ENCODE measurements at places on chromosomes 4 and X.

DNA sequence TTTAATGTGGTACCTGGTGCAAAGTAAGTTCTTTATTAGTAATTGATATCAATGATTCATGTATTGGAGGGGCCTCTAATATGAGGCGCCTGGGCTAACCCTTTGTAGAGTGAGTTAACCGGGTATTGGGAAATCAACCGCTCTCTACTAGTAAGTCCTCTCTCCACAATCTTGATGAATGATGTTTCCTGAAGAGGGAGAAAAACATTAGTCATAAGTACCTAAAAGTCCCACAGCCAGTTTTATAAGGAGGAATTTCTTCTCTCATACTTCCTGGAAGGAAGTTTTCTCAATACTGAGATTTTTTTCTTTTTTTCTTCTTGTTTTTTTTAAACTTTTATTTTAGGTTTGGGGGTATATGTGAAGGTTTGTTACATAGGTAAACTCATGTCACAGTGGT is 62.3 kb downstream of the AGTR2 start:
- H3K36me3 ChIP-seq, result no peaks in the 10 kb centered on the region
- no peak overlapping the region for H3K27ac ChIP-seq
- H3K4me1 ChIP-seq, result no peaks in the 10 kb centered on the region

DNA sequence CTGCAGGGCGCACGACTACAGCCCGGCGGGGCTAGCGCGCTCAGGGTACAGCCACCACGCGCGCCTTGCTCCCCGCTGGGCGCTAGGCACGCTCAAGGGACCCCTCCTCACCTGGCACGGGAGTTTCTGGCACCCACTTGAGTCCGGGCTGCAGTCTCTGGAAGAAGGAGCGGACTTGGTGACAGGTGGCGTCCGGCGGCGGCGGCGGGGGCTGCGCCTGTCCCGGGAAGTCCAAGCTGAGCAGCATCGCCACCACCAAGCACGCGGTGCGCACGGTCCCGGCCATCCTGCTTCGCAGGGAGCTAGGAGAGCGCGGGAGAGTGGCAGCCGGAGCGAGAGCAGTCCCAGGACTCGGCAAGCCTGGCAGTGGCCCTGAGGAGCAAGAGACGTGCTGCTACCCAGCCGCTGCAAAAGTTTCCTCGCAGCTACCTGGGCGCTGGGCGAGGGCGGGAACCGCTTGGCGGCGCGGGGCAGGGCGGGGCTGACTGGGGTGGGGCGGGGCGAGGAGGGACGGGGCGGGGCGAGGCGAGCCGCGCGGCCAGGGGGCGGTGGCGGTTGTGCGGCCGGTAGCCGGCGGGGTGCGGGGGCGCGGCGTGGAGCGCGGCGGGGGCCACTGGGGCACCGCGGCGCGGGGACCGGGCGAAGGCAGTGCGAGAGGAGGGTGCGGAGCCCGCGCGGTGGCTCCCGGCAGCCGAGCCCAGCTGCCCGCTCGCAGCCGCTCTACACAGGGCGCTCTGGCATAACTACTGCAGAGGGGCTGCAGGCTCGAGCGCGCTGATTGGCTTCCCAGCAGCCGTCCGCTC is at the start of gene GPC3:
Gene GPC3 (minus strand): TSS at position 431 of the 803 bp plus-strand sequence.
- no peaks in the 10 kb centered on the region for H3K4me1 ChIP-seq
- H3K27me3 ChIP-seq, result no peaks in the 10 kb centered on the region
- H3K36me3 ChIP-seq, result no peaks in the 10 kb centered on the region
- no peak within 1 kb of the TSS for H3K4me3 ChIP-seq
- H3K27ac ChIP-seq, result no peak within 1 kb of the TSS
- DNase-seq, result peak; percentile 28

DNA sequence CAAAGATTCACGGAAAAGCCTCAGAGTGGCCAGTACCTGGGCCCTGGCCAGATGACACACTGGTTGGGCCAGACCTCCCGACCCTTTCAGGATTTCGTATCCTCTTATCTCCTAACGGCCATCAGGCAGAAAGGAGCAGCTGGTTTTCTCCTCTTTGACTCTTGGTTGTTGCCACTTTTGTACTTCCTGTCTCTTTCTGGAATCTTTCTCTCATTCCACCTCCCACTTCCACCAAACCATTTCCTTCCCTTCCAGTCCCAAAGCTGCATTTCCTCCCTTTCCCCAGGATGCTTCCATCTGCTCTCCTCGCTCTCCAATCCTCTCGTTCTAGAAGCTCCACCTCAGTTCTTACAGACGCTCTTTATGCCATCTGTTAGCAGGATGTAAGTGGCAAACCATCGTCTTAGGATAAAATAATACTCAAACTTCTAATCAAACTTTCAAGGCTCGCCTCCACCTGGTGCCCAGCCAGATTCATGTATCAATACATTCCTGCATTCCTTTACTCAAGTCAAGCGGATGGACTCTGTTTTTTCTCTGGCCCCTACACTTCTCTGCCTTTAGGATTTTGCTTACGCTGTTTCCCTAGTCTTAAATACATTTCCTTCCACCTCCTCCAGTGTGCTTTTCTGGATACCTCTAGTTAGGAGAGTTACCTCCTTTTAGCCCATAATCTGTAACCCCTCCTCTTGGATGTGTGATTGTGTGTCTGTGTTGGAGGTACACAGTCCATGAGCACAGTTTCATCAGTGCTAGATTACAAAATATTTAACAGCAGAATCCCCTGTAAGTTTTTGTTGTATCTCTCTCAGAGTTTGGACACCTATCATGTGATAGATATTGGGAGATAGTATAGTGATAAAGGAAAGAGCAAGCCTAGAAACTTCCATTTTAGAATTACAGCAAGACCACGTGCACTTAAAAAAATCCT is 70.4 kb downstream of the LDB2 start:
- no peak overlapping the region for H3K27ac ChIP-seq
- no peak for DNase-seq
- H3K4me3 ChIP-seq, result no peak overlapping the region
- H3K4me1 ChIP-seq, result no peaks in the 10 kb centered on the region
- H3K36me3 ChIP-seq, result no peaks in the 10 kb centered on the region
- no peaks in the 10 kb centered on the region for H3K27me3 ChIP-seq

DNA sequence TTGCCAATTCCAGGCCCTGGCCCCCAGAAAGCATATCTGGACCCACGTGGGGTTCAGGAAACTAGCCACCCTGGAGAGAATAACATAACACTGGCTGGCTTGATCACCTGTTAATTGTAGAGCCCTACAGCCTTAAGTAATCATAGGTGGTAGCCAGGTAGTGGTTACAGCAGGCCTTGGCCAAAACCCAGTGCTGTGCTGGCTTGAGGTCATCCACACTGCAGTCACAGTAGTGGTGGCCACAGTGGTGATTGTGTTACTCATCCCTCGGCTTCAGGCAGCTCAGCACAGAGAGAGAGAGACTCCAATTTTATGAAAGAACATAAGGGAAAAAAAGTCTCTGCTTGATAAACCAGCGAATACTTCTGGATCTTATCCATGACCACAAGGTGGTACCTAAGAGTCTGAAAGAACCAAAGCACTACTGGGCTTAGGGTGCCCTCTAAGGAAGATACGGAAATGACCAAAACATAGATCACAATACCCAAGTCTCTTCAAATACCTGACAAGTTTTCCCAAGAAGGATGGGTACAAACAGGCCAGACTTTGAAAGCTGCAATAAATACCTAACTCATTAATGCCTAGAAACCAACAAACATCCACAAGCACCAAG is 46.6 kb upstream of the CDX4 start:
- H3K27me3 ChIP-seq, result no peaks in the 10 kb centered on the region
- H3K27ac ChIP-seq, result no peak overlapping the region
- H3K4me1 ChIP-seq, result no peaks in the 10 kb centered on the region
- no peaks in the 10 kb centered on the region for H3K36me3 ChIP-seq
- no peak overlapping the region for H3K4me3 ChIP-seq
- no peak for DNase-seq
